ENCODE measurements at places on chromosomes 12 and 14. TPM values are rescaled to one million over a fixed set of nuclear protein-coding genes. Genes with fewer than 3 reads are reported as not detected.

GRCh38 chr12:43102546-43103264 is 449.3 kb downstream of the ADAMTS20 start:
- no peaks in the 10 kb centered on the region for H3K4me1 ChIP-seq
- no peak overlapping the region for H3K4me3 ChIP-seq
- no peaks in the 10 kb centered on the region for H3K27me3 ChIP-seq
- H3K27ac ChIP-seq = no peak overlapping the region
- no peaks in the 10 kb centered on the region for H3K36me3 ChIP-seq

DNA sequence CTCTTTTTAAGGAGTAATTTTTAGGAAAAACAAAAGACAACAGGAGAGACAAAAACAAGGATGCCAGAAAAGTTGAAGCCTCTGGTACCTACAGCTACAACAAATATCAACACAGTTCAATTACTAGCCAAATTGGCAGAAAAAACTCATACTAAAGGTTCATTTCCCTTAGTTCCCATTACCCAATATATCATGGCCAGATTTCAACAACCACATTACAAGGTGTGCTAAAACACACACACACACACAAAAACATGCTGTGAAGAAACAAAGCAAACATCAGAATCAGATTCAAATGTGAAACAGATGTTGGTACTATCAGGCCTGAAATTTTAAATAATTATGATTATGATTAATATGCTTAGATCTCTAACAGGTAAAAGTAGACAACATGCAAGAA is 272.7 kb upstream of the CLEC14A start:
- no peaks in the 10 kb centered on the region for H3K4me1 ChIP-seq
- no peaks in the 10 kb centered on the region for H3K36me3 ChIP-seq
- H3K4me3 ChIP-seq = no peak overlapping the region
- no peak overlapping the region for H3K27ac ChIP-seq
- H3K27me3 ChIP-seq = no peaks in the 10 kb centered on the region

GRCh38 chr12:3376779-3377455 is 114.1 kb upstream of the PRMT8 start:
- H3K27me3 ChIP-seq = no peaks in the 10 kb centered on the region
- DNase-seq = no peak
- no peaks in the 10 kb centered on the region for H3K36me3 ChIP-seq

- no peaks in the 10 kb centered on the region for H3K27me3 ChIP-seq
- no peak overlapping the region for H3K4me3 ChIP-seq
- H3K4me1 ChIP-seq = no peaks in the 10 kb centered on the region
- DNase-seq = no peak
Observed at GRCh38 chr14:78310272-78310671, 140.1 kb downstream of the NRXN3 start.

DNA sequence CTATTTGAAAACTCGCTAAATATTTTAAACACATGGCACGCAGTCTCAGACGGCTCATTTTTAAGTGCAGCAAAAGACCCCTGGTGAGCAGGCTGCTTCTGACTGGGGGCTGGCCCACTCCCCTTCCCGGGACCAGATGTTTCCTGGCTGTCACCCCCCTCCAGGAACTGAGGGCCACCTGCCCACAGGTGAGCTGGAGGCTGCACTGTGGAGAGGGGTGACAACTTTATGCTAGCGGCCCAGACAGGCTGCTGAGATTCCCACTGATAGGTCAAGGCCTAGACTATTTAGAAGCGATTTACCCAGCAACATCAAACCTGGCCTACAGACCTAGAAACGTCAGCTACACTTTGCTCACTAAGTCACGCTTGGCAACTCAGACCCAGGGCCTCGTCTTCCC is 92.1 kb downstream of the BCL11B start:
- H3K4me3 ChIP-seq = peak overlapping the region; percentile 5
- no peak for DNase-seq
- H3K4me1 ChIP-seq = peaks cover 75% of the 10 kb centered on the region
- peak overlapping the region; percentile 85 for H3K27ac ChIP-seq
- no peaks in the 10 kb centered on the region for H3K27me3 ChIP-seq

- DNase-seq = no peak
- no peaks in the 10 kb centered on the region for H3K36me3 ChIP-seq
- no peaks in the 10 kb centered on the region for H3K27me3 ChIP-seq
- H3K4me3 ChIP-seq = no peak within 1 kb of the TSS
Observed at GRCh38 chr12:124294780-124295341, at the start of gene RFLNA. Gene RFLNA (plus strand): TSS chr12:124295093. CDS start chr12:124295430, 337 bp downstream.

Gene TSPAN9
- total RNA-seq = 1.0 TPM
